Epithelial cell of esophagus (primary cell): ENCODE measurements at places on chromosomes 11 and 22.
A peak's percentile ranks its signal among the peaks of the same experiment; 100 is the strongest.

- peak; percentile 14 for DNase-seq
These were observed 40.4 kb upstream of the RAPSN start for GRCh38 chr11:47489395-47489755.

- DNase-seq = no peak
These were observed 23.1 kb upstream of the SOX10 start for GRCh38 chr22:38007330-38007902.

DNA sequence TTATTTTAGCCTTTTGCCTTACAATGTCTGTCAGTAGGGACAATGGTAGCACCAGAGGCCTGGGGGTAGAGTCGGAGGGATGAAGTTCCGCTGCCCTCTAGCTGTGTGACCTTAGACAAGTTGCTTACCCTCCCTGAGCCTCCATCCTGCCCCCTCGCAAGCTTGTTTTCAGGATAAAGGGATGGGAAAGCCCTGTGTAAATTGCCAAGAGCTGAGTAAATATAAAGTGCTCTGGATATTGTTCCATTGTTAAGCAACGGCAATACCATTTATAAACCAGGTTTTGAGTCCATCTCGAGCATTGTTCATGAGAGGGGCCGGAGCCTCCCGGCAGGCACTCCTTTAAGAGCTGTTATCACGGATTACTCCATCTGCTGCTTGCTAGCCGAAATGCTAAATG is 72.9 kb downstream of the ZBTB16 start:
- no peak for DNase-seq

GRCh38 chr11:93756748-93757147 is 15.3 kb downstream of the C11orf54 start:
- DNase-seq = no peak

DNA sequence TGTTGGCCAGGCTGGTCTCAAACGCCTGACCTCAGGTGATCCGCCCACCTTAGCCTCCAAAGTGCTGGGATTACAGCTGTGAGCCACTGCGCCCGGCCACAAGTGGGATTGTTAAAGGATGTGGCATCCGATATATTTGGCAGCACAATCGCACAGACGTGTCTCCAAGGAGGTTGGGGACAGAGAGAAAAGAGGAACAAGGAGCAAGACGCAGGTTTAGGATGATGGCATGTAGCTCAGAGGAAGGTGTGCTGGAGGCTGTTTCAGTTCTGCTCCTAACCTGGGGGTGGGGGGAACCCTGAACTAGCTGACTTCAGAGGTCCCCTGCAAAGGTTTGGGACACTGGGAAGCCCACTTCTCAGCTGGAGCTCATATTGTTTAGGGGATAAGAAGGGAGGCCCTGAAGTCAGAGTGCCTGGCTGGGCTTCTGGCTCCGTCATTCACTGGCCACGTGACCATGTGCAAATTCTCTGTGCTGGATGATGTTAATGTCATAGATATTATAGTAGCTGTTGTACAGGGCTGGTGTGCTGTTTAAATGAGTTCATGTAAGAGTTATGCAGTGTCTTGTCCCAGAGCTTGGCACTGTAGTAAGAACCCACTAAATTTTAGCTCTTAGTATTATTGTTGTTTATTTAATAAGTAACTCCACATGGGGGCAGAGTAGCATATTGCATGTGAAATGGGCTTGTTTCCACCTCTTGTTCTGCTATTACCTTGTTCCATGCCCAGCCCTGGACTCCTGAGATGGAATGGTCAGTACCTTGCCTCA is 129.7 kb downstream of the ST3GAL4 start:
- DNase-seq = peak; percentile 21

- DNase-seq = peak; percentile 67
These were observed 2.0 kb upstream of the FJX1 start for GRCh38 chr11:35615921-35616900.

DNA sequence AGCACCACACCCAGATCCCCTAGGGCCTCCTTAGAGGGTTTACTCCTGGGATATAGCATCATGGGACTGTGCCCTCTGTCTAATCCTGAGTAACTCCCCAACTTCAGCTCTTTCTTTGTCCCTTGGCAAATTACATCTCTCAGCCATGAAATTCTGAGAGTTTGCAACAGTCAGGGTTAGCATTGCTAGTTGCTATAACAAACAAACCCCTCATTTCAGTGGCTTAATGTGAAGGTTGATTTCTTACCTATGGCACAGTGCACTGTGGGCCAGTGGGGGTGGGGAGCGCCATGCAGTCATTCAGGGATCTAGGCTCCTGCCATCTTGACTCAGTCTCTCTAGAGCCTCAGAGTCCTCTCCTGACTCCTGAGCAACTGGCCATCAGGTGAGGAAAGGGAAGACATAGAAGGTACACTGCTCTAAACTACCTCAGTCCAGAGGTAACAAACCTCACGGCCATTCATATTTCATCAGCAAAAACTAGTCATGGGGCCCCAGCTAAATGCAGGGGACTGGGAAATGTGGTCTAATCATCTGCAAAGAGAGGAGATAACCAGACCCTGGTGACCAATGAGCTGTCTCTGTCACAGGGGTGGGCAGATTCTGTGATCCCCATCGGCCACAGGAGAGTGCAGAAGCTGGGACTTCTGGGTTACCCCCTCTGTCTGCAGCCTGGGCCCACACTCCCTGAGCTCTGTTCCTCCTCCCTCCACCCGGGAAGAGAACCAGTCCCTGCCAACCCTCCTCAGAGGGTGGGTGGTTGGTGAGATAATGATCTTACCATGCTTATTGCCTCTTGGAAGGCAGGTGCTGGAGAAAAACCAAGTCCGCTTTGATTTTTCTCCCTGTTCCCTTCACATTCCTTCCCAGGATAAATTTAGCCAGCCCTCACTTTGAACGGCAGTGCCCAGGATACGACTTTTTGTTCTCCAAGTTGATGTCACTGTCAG is 17.5 kb downstream of the PRG3 start:
- no peak for DNase-seq

DNA sequence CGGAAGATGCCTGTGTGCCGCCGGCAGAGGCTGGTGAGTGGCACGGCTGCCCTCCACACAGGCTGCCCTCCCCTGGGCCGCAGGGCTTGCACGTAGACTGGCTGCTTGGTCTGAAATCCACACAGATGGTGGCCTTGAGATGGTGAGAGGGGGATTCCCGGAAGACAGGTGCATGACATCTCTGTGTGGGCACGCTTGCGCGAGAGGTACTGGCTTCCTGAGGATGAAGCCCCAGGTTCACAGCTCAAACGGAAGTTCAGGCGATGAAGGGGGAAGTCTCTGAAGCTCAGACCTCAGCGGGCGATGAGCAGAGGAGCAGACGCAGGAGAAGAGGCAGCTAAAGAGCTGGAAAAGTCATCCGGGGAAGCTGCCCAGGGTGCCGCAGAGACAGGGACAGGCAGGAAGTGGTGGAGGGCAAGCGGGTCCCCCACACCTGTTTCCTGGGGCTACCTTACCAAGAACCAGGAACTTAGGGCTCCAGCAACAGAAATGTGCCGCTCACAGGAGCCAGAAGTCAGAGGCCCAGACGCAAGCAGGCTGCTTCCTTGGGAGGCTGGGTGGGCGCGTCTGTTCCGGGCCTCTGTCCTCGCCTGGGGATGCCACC is 7.2 kb downstream of the CRELD2 start:
- no peak for DNase-seq

DNA sequence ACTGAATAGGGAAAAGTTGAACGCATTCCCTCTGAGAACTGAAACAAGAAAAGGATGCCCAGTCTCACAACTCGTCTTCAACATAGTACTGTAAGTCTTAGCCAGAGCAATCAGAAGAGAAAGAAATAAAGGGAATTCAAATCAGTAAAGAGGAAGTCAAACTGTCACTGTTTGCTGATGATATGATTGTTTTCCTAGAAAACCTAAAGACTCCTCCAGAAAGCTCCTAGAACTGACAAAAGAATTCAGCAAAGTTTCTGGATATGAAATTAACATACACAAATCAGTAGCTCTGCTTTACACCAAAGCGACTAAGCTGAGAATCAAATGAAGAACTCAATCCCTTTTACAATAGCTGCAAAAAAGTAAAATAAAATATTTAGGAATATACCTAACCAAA is 471.2 kb upstream of the CNTN5 start:
- DNase-seq = no peak

GRCh38 chr11:132422722-132423121 is 1052.3 kb downstream of the NTM start:
- DNase-seq = no peak

DNA sequence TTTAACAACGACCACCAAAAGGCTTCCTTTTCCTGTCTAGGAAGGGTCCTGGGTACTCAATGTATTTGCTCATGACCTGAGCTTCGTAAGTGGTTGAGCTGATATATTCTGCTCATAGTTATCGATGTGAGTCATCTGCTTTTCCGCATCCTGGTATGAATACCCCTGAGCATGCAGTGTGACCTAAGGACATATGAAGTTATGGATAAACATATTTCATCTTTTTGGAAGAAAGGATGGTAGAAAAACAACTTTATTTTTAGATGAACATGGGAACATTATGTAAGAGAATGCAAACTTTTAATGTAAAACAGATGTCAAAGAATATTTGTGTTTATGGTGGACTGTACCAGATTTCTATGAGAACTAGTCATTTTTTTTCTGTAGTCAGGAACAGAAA is 28.4 kb downstream of the TRPC6 start:
- DNase-seq = no peak

DNA sequence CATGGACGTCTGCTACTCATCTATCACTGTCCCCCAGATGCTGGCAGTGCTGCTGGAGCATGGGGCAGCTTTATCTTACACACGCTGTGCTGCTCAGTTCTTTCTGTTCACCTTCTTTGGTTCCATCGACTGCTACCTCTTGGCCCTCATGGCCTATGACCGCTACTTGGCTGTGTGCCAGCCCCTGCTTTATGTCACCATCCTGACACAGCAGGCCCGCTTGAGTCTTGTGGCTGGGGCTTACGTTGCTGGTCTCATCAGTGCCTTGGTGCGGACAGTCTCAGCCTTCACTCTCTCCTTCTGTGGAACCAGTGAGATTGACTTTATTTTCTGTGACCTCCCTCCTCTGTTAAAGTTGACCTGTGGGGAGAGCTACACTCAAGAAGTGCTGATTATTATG is 9.2 kb upstream of the OR9Q2 start:
- no peak for DNase-seq

GRCh38 chr11:120682866-120683265 is 171.3 kb downstream of the GRIK4 start:
- DNase-seq = no peak

GRCh38 chr11:1500466-1501420 is 14.2 kb upstream of the MOB2 start:
- no peak for DNase-seq
